ENCODE measurements at places on chromosomes 13 and 19.
A peak's percentile ranks its signal among the peaks of the same experiment; 100 is the strongest.

DNA sequence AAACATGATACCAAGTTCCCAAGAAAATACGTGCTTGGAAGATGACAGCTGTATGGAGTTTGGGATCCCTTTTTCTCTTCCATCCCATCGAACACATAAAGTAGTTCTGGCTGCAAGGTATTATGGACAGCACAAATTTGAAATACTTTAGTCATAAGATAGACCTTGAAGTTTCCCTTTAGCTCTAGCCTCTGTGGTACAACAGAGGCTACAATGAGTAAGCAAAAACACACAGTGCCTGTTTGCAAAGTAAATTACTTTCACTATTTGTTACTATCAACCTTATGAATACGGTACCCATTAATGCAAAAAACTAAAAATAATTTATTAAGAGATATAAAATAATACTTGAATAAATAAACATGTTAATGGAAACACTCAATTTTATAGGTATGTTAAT is 21.0 kb upstream of the LRCH1 start:
- peak; percentile 10 for DNase-seq

- DNase-seq = no peak
These were observed 18.5 kb upstream of the ATP12A start for GRCh38 chr13:24661713-24662112.

DNA sequence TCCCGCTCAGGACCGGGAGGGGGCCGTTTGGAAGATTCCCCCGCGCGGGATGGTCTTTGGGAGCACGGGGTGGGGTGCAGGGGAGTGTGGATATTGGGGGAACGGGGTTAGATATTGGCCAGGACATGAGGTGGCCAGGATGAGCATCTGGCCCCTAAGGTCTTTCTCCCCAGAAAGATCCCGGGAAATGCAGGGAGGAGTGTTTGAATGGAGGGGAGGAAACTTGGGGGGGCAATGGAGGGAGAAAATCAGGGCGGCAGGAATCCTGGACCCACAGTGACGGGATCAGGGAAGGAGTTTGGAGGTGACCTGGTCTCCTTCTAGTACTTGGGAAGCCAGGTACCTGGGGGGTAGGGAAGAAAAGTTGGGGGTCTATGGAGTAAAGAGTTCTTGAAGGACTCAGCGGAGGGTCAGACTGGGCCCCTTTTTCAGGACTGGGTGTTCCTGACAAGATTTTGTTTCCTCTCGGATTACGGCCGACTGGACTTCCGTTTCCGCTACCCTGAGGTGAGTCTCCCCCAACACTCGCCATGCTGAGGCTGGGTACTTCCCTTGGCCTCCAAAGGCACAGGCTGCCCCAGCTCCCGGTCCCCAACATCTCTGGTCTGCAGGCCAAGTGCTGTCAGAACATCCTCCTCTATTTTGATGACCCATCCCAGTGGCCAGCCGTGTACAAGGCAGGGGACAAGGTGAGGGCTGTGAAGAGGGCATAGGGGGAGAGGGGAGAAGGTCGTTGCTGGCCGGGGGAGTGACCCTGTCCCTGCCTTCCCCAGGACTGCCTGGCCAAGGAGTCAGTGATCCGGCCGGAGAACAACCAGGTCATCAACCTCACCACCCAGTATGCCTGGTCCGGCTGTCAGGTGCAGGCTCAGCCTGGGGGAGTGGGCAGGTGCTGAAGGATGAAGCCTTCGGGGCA is 989 bp downstream of the TMEM145 start:
- no peak for DNase-seq

GRCh38 chr19:13726323-13726722 is 38.0 kb upstream of the MRI1 start:
- DNase-seq = no peak

- DNase-seq = peak; percentile 78
These were observed 16.8 kb downstream of the FPR2 start for GRCh38 chr19:51777570-51778462.

GRCh38 chr13:85313761-85314503 is 485.3 kb downstream of the SLITRK6 start:
- DNase-seq = peak; percentile 37

GRCh38 chr13:67803118-67803517 is 573.0 kb upstream of the PCDH9 start:
- DNase-seq = no peak

- DNase-seq = no peak
These were observed 1.2 kb downstream of the CCDC70 start for GRCh38 chr13:51862957-51863356.

GRCh38 chr19:6533746-6534418 is 3.1 kb downstream of the TNFSF9 start:
- no peak for DNase-seq

DNA sequence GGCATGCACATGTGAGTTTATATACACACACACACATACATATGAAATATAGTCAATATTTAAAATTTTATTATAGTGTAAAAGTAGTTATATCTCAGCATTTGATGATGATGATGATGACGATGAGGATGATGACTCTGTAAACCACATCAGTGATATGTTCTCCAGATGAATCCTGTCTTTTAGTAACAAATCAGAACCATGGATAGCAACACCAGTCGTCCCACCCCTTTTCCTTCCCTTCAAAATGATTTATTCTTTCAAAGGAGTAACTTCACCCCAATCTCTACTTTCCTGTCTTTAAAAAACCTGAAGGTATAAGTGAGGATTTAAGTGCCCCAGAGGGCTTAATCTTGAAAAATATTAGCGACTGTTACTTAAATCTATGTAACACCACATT is 74.1 kb downstream of the DCLK1 start:
- DNase-seq = no peak

DNA sequence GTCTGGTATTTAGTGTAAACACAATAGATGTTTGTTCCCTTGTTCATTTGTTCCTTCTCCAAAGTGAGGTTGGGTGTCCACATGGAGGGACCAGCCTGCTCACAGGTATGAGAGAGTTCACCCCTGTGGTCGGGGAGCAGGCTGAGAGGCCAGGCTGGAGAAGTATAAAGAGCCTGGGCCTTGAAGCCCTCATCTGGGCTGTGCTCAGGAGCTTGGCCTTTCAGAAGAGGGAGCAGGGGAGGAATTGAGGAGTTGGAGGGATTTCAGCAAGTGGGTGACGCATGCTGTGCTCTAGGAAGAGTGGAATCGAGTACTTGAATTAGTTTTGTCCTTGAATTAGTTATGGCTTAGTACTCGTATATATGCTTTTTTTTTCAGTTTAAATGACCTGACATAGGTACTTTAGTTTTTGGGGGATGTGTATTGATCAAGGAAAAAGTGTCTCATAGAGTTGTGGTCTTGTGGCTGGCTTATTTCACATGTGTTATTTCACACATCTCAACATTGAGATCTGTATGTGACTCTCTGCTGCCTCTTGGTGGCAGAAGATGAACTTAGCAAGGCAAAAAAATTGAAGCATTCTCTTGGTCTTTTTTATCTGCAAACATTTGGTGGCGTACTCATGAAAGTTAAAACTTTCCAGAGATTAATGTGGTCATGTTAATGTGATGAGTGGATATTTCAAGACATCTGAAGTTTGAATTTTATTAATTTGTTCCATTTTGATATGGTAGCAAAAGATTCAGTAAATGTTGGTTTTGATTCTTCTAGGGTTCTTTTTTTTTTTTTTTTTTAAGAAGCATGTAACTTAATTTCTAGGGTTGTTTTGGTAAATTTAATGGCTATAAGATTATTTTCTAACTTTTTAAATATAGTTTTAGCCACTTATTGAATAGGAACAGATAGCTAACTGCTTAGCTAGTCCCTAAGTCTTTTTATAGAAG is 54.3 kb downstream of the SLAIN1 start:
- peak; percentile 56 for DNase-seq

GRCh38 chr19:40974633-40975037 is 16.4 kb upstream of the CYP2B6 start:
- DNase-seq = peak; percentile 80

GRCh38 chr13:44425041-44425814 is 51.6 kb downstream of the SERP2 start:
- DNase-seq = no peak

- DNase-seq = no peak
These were observed 73.1 kb downstream of the EPS15L1 start for GRCh38 chr19:16398530-16399249.

DNA sequence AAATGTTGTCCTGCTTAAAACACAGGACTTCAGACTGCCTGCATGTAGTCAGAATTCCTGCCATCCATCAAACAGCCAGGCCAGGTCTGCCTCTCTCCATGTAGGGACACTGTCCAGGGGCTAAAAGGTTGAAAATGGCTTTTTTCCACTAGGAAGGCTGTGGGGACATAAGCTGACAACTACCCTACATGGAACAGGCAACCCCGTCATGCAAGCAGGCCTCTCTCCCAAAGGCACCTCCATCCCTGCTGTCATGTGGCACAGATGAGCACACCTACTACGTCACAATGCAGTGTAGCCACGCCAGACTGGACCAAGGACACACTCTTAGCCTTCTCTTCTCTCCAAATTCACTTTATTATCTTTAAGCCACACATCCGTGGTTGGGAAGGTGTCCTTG is 40.8 kb downstream of the LATS2 start:
- no peak for DNase-seq

DNA sequence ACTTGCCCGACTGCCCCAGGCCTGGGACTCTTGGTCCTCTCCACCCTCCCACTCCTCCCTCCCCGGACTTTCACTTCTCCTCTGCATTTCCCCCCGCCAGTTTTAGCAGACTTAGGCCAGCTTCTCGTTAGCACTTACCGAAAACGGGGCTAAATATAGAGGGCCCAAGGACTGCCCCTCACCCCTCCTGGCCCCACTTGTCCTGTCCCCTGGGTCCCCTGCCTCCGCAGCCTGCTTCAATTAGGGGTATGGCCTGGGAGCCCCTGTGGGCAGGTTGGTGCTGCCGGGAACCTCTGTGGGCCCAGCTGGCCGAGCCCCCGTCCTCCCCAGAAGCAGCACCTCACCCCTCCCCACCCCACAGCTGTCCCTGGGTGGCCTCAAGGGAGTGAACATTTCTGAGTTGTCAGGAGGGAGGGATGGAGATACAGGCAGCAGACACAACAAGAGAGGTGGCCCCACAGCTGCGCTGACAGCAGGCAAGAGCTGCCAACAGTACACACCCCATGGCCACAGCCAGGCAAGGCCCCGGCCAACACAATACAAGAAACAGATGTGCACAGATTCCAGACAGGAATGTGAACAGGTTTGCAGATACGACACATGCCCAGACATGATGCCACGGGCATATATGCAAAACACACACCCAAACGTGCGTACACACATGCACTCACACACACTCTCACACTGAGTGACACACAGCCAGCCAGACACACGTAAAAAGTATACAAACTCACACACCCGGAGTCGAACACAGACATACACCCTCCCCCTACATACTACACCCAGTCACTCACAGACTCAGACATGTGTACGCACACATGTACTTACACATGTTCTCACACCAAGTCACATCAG is 2.6 kb downstream of the POU2F2 start:
- no peak for DNase-seq

DNA sequence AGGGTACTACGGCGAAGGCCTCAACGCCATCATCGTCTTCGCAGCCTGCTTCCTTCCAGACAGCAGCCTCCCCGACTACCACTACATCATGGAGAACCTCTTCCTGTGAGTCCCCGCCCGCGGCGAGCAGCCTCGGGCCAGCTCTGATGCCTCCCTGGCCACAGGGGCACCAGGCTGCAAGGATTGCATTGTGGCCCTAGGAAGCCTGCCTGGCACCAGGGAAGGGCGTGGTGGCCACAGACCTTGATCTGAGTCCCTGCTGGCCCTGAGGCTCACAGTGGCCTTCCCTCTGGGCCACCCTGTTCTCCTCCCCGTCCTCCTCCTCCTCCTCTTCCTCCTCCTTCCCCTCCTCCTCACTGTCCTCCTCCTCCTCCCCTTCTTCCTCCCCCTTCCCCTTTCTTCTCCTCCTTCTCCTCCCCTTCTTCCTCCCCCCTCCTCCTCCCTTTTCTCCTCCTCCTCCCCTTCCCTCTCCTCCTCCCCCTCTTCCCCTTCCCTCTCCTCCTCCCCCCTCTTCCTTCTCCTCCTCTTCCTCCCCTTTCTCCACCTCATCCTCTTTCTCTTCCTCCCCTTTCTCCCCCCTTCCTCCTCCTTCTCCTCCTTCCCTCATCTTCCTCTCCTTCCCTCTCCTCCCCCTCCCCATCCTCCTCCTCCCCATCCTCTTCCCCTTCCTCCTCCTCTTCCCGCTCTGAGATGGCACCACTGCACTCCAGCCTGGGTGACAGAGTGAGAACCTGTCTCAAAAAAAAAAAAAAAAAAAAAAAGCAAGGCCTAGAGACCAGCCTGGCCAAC is 24.4 kb upstream of the NMRK2 start:
- DNase-seq = peak; percentile 20

GRCh38 chr13:50713523-50714248 is 129.8 kb downstream of the DLEU7 start:
- no peak for DNase-seq

- peak; percentile 73 for DNase-seq
These were observed 1.0 kb upstream of the SLC7A10 start for GRCh38 chr19:33226550-33227241.

GRCh38 chr19:6212403-6213265 is 67.1 kb downstream of the MLLT1 start:
- no peak for DNase-seq

GRCh38 chr19:49488046-49488862 is 846 bp downstream of the RPL13A start:
- DNase-seq = peak; percentile 30

DNA sequence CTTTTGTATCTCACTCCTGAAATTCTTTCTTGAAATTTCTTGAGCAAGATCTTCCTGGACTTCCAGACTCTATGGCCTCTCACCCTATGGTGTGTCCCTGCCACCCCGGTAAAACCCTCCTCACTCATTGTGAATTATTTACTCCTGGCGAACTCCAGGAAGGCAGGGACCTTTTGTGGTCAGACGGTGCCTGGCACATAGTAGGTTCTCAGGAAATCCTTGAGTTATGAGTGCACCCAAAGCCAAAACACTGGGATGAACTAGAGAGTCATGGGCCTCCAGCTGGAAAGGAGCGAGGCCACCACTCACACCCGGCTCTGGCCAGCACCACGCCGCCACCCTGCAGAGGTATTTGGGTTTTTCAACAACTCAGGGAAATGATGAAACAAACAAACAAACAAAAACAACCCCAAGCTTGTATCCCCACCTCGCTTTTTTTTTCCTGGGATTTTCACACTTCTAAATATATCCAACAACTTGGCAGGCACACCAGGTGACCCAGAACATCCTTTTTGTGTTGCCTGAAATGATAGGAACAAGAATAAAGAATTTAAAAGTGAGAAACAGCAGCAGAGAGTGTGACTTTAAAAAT is 11.2 kb downstream of the HPN start:
- DNase-seq = no peak

DNA sequence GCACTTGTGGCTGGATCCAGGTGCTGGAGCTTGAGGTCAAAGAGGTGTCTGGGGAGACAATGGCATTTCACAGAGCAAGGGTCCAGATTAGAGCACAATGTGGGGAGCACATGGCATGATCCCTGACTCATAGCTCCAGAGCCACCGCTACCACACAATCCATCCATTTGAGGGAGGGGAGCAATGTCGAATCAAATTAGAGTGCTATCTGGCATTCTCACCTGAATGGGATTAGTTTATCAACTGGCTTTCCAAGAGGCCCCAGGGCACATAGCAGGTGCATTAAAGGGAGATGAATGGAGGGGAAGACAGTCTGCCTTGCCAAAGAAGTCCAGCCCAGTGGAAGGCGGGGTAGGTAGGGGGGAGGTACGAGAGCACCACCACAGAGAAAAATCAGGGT is 194.4 kb upstream of the GPR12 start:
- DNase-seq = no peak

Data from DMS53 (cell line).